Adipocyte (in vitro differentiated cells): ENCODE measurements at places on chromosomes 3 and 15.

DNA sequence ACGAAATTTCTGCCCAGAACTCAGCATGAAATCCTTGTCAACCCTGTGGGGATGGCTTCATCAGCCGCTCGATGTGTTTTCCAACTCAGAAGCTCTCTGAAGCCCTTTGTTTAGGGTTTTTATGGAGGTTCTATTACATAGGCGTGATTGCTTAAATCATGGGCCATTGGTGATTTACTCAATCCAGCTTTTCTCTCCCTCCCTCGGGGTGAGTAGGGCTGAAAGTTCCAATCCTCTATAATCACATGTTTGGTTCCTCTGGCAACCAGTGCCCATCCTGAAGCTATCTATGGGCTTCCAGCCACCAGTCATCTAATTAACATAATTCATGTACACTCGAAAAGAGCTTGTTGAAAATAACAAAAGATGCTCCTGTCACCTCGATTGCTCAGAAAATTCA, 51.6 kb downstream of the GATM start:
- DNase-seq = no peak

GRCh38 chr15:68205558-68205944, 419 bp upstream of the CALML4 start:
- DNase-seq = no peak

DNA sequence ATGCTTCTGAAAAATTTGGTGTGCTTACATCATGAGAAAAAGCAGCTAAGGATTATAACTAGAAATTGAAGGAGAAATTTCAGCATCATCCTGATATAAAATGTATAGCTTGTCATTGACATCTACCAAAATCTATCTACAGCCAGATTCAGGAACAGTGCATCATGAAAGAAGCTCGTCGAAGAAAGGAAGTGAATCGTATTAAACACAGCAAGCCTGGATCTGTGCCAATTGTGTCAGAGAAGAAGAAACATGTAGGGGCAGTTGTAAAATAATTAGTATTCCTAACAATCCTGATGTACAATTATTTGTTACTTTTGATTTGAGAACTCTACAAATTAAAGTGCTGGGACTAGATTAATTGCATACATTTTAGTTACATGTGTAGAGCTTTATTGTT, 37.2 kb downstream of the AP4E1 start:
- DNase-seq = no peak

DNA sequence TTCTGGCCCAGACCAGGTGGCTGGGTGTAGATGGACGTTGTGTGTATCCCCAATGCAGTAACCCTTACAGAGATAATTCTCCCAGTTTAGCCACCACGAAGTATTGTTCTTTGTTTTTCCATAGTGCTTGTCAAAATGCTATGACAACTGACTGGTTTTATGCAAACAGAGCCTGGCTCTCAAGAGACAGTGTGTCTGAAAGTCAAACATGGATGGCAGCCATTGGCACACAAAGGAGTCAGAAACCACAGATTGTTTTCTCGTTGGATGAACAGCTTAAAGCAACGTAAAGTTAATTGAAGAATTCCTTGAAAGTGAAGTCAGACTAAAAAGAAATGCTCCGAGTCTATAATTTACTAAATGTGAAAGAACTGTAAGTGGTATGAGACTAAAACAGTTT, 91.2 kb downstream of the FILIP1L start:
- DNase-seq = peak; percentile 49

DNA sequence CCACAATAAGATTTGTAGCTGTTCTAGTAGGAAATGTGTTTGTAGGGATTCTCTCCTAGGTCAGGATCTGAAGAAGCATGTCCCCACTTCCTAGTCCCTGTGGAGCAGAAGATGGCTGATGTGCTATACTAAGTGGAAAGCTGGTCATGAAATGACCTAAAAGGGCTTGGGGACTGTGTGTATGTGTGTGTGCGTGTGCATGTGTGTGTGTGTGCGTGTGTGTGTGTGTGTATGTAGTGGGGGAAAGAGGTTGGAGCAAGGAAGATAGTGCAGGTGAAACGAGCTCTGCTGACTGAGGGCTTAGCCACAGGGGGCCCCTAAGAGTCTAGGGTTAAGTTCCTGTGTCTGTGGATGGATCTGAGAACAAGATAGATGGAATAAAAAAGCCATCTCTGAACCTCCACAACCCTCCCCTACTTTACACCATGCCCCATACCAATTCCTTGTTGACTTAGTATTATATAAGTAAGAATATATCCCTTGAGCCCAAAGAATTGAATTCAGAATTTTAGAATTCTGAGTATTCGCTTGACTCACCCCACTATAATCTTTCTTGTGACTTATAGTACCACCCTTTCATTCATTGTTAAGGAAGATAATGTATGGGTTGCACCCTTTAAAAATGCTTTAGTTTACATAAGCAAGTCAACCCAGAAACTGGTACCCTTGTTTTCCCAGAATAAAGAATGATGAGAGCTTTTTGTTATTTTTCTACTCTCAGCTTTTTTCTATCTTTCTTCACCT, 96.1 kb downstream of the RPL22L1 start:
- DNase-seq = no peak

GRCh38 chr15:25671132-25671531, 192.0 kb downstream of the ATP10A start:
- DNase-seq = no peak

DNA sequence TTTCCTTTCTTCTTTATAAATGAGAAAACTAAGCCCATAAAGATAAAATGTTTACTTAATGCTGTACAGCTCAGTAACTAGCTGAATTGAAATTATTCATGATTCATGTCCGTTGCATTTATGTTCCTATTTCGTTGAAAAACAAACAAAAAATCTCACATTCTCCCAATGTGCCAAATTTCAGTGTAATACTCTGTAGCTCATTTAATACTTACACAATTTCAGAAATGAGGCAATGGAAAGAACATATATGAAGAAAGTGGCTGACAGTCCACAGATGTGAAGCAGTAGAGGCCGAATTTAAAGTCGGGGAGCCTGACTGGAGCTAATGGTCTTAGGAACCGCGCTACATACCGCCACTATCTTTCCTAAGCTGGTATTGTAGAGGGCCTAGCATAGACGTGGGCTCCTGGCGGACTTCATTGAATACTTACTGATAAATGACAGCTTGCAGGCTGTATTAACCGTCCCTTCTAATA, 651 bp downstream of the PLSCR2 start:
- DNase-seq = peak; percentile 76

GRCh38 chr15:71252740-71253047, 137.4 kb downstream of the THSD4 start:
- DNase-seq = no peak

DNA sequence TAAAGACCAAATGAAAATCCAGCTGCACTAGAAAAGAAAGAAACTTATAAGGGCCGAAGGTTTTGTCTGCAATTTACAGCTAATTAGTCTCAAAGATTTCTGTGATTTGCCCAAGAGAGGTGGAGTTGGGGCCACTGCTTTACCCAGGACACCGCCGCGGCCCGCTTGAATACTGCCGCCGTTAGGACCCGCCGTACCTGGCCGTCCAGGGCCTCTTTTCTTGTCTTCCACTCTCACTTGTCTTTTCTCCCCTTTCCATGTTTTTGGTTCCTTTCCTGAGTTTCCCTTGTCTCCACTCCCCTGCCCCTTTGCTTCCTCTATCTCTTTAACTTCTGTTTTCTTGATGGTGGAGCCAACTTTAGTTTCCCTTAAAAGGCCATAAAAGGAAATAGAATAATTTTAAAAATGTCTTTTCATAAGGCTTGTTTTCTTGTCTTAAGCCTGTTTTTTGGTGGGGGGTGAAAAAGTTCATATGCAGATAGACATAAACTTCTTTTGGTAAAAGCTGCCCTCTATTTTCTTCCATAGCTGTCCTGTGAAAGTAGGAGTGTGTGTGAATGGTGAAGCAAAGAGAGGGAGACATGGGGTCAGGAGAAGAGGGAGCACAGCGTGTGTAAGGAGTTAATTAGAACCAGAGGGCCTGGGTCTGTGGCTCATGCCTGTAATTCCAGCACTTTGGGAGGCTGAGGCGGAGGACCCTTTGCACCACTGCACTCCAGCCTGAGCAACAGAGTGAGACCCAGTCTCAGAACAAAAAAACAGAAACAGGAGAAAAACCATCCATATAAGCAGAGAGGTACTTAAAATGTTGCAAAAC, 16.0 kb upstream of the CCNL1 start:
- peak; percentile 76 for DNase-seq

DNA sequence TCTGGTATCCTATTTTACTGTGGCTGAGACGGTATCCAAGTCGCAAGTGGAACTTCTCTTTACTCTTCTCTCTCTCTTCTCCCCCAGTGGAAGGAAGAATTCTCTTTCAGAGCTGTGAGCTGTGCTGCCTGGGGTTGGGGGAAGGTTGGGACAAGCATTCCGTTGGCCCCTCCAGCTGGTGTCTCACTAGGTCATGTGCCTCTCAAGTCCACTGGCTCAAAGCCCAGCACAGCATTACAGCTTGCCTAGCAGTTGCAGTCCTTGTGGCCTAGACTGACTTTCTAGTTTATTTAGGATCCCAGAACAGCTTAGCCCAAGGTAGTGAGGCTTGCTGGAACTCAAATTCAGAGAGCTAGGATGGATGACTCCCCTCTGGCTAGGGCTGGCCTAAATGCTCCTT, 76.1 kb upstream of the SPATA16 start:
- DNase-seq = no peak

DNA sequence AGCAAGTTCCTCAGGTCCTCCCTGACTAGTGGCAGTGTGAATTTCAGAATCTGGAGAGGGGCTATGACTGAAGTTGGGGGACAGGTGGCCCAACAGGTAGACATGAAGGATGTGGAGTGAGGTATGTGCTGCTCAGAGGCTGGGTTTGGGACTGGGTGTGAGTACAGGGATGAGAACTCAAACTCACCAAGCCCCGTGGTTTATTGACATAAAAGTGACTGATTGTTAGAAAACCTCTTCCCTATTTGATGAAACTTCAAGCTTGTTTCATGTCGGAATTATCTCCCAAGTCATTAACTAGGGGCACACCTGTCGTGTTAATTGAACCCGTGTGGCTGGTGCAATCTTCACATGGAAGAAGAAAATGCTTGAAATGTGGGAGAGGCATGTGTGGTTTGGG, 27.1 kb downstream of the FGD5 start:
- no peak for DNase-seq

DNA sequence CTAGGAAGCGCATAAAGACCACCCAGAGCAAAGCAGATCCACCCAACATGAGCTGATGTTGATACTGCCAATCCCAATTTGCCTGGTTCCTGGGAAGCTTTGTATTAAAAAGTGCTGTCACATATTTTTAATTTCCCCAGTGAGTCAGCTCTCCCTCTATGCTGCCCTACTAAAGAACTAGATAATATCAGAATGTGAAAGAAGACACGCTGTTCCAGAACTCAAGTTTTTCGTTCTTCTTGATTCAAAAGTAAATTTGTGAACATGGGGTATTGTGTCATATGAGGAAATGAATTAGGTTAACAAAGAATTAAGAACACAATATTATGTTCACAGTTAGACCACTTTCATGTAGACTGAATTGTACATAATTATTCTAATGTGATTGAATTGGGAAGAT, 734.2 kb upstream of the ALCAM start:
- no peak for DNase-seq

- DNase-seq = no peak
Observed at GRCh38 chr3:194212161-194212844, 76.4 kb downstream of the HES1 start.

DNA sequence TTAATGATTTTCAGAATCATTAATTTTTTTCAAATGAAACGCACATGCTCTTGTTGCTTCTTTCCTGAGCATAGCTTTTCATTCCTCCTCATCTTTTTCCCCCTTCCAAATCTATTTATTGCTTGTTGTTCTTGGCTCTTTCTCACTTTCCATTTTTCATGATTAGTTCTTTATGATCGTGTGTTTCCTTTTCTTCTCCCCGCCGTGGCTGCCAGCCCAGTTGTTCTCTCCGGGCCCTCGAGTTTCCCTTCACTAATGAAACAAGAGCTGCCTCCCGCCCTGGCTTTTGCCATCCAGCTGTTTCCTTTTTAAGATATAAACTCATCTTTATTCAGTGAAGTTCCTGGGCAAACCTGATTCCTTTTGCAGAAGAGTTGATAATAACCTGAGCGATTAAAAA, 170.2 kb upstream of the NR2F2 start:
- no peak for DNase-seq

DNA sequence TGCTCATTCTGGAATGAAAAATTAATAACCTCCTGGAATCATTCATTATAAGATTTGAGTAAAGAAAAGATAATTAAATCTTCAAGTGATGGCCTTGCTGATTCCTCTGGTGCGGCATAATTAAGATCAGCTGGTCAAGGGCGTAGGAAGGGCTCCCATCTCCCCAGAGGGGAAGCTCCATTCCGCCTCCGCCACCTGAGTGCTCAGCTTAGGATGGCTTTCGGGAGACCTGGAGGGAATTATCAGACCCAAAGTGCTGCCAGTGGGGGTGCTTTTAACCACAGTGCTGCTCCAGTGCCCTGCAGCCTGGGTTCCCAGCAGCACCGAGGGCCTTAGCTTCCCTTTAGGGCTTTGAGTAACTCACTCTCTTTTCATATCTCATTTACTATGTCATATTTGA, 556.6 kb upstream of the RGMA start:
- no peak for DNase-seq

GRCh38 chr3:123130079-123130750, 63.4 kb downstream of the PDIA5 start:
- no peak for DNase-seq

- DNase-seq = no peak
Observed at GRCh38 chr3:40255532-40255931, 54.0 kb upstream of the EIF1B start.

DNA sequence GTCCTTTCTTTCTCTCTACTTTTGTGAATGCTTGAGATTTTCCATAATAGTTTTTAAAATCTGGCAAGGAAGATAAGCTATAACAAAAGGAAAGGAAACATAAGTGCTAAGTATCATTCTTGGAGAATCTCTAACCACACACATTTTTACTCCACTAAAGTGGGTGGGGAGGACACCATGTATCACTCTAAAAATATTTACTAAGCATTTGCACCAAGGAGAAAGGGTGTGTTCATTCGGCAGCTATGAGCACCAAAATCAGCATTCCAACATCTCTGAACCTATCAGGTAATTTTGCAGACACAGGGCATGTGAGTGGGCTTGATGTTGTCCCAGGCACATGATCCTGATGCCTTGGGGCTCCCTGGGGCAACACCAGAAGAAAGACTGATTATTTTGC, 5.5 kb downstream of the B4GALT4 start:
- peak; percentile 54 for DNase-seq

DNA sequence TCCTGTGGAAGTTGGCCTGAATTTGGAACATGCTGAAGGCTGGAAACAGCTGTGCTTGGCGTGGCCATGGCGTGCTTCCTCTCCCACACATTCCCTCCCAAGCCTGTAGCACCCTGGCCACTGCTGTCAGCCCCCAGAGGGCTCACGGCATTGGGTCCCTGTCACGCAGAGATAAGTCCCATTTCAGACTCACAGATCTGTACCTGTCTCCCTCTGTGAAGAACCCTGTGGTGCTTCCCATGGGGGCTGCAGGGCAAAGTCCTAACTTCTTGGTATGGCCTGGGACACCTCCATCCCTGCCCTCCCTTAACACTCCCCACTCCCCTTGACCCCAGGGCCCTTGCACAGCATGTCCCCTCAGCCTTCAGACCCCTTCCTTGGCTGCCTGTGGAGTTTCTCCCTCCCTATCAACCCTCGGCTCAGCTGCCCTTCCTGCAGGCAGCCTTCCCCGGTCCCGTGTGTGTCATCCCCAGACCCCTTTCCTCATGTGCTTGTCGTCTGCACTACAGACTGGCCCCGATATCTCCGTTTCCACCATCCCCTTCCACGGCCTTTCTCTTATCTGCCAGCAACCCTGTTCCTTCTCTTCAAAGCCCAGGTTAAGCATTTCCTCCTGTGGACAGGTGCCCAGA, 28.6 kb downstream of the ABTB1 start:
- DNase-seq = no peak
